ENCODE measurements at places on chromosomes 3 and 15. TPM values are rescaled to one million over a fixed set of nuclear protein-coding genes. Genes with fewer than 3 reads are reported as not detected.
A peak's percentile ranks its signal among the peaks of the same experiment; 100 is the strongest.

ADAMTS7 gene
- total RNA-seq: 24.0 TPM

LMAN1L gene
- 5.3 TPM for total RNA-seq

DNA sequence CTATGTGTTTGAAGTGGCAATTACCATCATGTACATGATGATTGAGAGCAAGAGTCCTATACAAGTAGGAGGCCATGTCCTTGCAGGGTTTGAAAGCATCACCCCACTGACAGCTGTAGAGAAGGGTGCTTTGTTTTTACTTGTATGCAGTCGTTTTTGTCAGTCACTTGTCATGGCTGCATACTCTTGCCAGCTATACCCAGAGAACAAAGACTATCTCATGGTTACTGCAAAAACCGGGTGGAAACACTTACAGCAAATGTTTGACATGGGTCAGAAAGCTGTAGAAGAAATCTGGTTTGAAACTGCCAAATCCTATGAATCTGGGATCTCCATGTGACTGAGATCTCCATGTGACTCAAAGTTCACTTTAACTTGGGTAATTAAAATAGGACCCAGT is 6.9 kb upstream of the PSMA4 start:
- no peak for DNase-seq

DNA sequence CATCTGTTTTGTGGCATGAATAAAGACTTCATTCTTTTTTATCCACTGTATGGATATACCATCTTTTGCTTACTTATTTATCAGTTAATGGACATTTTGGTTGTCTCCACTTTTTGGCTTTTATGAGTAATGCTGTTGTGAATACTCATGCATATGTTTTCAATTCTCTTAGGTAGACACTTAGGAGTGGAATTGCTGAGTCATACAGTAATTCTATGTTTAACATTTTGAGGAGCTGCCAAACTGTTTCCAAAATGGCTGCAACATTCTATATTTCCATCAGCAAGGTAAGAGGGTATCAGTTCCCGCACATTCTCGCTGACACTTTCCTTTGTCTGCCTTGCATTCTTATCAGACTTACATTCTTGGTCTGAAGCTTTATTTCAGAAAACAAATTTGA is 191.1 kb downstream of the WNT5A start:
- DNase-seq: no peak

DNA sequence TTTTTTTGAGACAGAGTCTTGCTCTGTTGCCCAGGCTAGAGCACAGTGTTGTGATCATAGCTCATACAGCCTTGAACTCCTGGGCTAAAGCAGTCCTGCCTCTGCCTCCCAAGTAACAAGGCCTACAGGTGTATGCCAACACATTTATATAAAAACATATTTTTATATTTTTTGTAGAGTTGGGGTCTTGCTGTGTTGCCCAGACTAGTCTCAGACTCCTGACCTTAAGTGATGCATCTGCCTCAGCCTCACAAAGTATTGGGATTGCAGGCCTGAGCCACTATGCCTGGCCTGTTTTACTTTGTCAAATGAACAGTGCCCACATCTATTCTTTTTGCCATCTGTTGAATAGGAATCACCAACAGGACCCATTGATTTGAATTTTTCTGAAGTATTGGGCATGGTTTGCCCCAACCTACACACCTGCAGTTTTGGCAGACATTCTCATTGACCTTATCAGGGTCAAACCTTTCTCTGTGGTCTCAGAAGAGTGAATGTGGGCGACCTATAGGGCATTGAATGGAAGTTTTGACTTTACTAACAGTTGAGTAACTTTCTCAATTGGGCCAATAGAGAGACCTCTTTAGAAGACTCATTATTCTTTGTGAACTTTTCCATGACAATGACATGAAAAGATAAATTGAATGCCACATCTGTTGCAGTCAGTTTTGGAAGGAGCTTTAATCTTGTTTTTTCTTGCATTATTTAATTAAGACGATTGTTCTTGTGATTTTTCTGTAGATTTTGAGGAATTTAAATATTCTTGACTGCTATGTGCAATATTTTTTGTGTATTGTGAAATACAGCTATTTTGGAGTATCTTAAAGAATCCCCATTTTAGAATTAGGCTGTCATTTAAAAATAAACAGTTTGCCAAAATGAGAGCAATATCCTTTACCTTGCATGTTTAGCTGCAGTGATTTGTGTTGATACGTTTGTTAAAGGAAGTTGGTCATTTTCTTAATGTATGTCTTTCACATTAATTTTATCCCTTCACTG is 2.7 kb downstream of the IREB2 start:
- DNase-seq: no peak

DNA sequence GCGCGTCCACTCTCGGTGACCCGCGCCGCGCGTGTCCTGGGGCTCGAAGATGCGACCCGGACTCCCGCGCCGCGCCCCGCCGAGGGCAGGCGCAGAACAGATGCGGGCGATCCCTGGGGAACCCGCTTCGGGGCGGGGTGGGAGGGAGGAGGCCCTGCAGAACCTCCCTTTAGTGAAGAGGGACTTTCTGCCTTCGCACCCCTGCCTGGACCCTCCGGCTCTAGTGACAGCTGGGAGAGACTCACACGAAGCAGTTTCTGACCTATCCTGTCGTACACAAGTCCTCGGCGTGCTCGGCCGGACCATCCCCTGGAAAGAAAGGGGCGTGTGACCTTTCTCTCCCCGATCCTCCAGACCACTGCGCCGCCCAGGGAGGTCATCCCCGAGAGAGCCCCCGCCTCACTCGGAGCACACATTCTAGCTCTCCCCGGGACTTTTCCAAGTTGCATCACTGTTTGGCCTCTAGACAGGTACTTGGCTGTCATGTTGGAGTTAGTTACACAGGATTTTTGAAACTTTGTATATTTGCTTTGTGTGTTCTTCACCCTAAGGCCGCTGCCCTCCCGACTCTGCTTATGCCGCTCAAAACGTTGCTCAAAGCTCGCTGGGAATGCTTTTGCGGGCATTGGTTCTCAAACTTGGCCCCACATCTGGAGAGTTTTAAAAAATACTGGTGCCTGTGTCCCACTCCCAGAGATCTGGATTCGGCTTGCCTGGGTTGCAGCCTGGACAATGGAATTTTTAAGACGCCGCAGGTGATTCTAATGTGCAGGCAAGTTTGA is 582 bp downstream of the CGNL1 start:
- peak; percentile 55 for DNase-seq

DNA sequence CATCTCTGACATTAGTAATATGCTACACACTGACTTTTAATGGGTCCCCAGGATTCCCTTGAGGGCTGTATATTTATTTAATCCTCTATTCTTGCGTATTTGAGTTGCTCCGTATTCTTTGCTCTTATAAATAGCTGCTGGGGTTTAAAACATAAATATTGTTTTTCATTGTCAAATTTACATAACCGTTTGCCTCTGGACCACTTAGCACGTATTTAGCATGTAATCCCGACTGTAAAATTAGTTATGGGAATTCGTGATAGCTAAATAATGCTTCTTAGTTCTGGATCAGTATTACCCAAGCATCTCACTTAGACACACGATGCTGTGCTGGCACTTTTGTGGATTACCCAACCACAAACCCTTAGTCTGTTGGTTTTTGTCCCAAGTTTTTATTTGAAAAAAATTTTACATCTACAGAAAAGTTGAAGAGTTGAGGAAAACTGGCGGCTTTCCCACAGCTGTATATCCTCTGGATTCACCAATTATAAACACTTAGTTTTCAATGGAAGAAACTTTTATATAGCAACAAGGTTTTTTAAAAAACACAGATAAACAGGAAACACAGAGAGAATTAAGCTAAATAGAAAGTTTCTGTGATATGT is 296.8 kb upstream of the TPM1 start:
- no peak for DNase-seq

All from heart left ventricle (tissue), 16 donors.